Smooth muscle cell of trachea (primary cell): ENCODE measurements at places on chromosomes 1 and 21. TPM values are rescaled to one million over a fixed set of nuclear protein-coding genes. Genes with fewer than 3 reads are reported as not detected.

Gene OR4F29
- 0.29 and 0.33 TPM in 2 replicates for total RNA-seq

Gene TGFB2
- 4.9 and 9.9 TPM in 2 replicates for total RNA-seq

Gene SLC25A34
- 0.58 and 2.6 TPM in 2 replicates for total RNA-seq

Gene BRINP2
- total RNA-seq: under 0.01 TPM in 1 of 2 replicates, not detected in the other

Gene FMO5
- total RNA-seq: 1.3 and 2.2 TPM in 2 replicates

Gene SYTL1
- 0.15 and 0.17 TPM in 2 replicates for total RNA-seq
